HCEC 1CT (cell line): ENCODE measurements at places on chromosomes 1 and 21.

DNA sequence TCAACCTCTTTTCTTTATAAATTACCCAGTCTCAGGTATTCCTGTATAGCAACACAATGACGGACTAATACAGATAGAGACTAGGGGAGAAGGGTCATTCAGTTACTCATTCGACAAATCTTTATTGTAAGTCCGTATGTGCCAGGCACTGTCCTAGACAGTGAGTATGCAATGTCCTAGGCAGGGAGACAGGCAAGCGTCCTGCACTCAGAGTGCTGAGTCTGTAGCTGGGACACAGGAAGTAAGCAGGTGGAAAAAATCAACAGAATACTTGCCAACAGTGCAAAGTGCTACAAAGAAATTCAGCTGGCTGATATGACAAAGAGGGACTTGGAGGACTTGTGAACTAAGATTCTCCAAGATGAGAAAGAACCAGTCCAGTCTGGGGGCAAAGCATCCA, 92.2 kb upstream of the ZBTB40 start:
- DNase-seq: no peak

GRCh38 chr1:231420299-231420958, 1.7 kb downstream of the EGLN1 start:
- DNase-seq: peak; percentile 19

DNA sequence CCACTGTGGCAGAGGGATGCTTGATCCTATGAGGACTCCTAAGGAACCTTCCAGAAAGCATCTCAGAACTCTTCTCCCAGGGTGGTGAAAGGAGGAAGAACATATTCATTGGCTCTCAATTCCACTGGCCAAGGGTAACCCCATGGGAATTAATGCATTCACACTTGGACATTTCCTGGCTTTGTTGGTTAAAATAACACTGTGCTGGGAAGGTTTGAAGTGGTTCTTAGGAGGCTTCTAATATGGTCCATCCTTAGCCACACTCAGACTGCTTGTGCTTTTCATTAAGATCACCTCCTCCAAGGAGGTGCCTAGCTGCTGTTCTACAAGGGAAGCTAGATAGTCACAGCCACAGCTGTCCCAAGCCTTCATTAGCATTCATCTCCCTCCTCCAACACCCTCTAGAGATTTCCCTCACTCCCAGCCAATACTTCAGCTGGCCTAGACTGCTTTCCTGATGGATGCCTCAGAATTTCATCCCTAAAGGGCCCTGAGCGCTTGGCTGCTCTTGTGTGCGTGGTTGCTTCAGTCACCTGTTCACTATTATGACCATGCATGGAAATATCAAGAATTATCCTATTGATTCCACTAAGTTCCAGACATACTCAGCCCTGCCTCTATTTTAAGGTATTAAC, 544.4 kb downstream of the PLPP3 start:
- DNase-seq: no peak

DNA sequence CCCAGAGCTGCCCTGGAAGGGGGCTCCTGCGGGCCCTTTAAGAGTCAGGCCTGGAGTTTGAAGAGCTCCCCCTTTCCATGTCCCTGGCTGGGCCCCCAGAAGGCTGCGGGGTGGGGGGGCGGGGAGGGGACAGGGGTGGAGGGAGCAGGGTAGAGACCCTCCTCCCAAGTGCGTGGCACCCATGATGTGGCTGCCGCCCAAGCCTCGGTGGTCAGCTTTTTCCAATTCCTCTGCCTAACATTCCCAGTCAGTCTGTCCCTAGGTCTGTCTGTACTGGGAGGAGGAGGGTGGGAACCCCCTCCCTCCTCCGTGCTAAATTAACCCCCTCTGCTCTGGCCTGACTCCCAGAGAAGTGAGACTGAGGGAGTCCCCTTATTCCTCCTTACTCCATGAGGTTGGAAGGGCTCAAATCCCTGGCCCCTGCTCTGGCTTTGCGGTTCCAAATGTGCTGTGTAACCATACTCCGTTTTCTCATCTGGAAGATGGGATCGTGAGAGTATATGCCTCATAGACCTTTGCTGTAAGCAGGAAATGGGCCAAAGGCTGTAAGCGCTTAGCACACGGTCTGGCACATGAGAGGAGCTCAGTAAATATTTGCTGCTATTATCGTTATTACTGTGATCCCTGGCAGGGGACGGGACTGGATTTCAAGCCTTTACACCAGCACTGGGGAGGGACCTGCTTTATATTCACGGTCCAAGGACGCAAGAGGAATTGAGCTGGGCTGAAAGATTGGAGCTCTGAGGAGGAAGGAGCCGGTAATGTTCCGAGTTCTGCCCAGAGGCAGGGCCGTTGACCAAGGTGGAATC, 658 bp upstream of the COL16A1 start:
- DNase-seq: peak; percentile 58
